ENCODE measurements at places on chromosomes 4 and X.

DNA sequence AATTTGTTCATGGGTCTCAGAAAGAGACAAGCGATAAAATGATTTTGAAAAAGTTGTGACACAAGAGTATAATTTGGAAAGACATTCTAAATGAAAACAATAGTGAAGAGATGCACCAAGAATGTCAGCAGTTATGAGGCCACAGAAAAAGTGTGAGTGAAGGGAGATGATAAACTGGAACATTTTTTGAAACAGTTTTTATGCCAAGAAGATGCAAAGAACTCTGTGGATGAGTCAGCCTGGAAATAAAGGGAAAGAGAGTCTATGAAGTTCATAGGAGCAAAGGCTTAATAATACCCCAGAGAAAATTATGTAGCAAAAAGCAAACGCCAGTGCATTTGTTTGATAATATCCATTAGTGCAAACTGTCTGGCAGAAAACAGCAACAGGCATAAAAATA lies 188.4 kb upstream of the TBC1D9 start:
- peaks cover 2% of the 10 kb centered on the region for H3K27me3 ChIP-seq
- no peaks in the 10 kb centered on the region for H3K36me3 ChIP-seq
- no peak for DNase-seq
- no peak overlapping the region for H3K4me3 ChIP-seq

DNA sequence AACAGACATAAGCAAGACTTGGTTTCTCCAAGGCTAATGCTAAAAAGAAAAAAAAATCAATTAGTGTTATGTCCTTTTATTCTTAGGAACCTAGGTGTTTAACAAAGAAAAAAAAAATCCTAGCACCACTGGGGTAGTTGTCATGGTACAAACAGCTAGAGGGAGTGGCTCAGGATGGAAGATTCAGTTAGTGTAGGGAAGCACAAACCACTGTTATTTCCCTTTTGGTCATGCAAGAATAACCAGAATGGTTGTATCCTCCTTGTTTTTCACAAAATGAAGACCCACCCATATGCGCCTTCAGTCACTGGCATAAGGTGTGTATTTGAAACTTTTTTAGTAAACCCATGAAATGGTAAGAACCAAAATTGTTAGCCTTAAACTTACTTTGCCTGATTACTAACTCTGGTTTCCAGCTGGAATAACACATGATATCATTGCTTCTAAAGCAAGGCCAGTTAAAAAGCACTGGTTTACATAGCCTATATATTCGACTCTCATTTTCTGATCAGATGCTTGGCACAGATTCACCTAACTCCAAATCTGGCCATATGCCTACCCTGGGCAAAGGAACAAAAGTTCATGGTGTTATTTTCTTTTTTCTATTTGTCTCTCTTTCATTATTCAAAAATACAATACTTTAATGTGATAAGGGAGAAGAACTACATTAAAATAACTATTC lies 132.6 kb downstream of the SCFD2 start:
- no peak overlapping the region for H3K27ac ChIP-seq
- no peak for DNase-seq
- H3K4me1 ChIP-seq, result peaks cover 4% of the 10 kb centered on the region
- H3K4me3 ChIP-seq, result no peak overlapping the region
- H3K36me3 ChIP-seq, result peaks cover 7% of the 10 kb centered on the region

DNA sequence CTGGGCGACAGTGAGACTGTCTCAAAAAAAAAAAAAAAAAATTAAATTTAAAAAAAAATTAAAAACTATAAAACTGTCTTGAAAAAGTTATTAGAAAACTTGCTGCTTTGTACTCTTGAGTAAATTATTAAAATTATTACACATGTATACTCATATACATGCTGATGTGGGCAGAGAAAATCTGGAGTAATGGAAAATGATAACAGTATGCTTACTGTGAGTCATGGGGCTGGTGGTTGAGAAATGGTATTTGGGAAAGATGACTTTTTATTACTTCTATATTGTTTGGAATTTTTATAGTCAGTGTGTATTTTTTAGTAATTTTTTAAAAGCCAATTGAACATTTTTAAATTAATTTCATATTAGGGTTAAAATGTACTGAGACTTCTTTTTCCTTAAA lies 7.5 kb downstream of the YY2 start:
- H3K4me1 ChIP-seq, result peaks cover 4% of the 10 kb centered on the region
- H3K4me3 ChIP-seq, result no peak overlapping the region
- no peak overlapping the region for H3K27ac ChIP-seq
- no peaks in the 10 kb centered on the region for H3K27me3 ChIP-seq

DNA sequence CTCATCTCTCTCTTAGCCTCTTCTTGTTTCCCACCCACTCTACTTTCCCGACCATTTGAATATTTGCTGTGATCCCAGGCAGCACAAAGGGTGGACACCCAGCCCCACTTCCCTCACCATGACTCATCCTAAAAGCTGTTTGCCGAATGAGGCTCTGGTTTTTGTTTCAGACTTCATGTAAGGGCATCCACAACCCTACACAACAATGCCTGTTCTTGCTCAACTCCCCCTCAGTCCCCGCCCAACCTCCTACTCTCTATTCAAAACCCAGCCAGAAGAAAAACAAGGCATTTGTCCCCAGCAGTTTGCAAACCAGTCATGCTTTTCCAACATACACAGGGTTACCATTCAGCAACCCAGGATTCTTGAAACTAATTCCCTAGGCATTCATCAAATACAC lies 516.5 kb upstream of the CNKSR2 start:
- H3K27ac ChIP-seq, result no peak overlapping the region
- H3K36me3 ChIP-seq, result no peaks in the 10 kb centered on the region
- no peaks in the 10 kb centered on the region for H3K4me1 ChIP-seq
- DNase-seq, result no peak
- no peaks in the 10 kb centered on the region for H3K27me3 ChIP-seq

DNA sequence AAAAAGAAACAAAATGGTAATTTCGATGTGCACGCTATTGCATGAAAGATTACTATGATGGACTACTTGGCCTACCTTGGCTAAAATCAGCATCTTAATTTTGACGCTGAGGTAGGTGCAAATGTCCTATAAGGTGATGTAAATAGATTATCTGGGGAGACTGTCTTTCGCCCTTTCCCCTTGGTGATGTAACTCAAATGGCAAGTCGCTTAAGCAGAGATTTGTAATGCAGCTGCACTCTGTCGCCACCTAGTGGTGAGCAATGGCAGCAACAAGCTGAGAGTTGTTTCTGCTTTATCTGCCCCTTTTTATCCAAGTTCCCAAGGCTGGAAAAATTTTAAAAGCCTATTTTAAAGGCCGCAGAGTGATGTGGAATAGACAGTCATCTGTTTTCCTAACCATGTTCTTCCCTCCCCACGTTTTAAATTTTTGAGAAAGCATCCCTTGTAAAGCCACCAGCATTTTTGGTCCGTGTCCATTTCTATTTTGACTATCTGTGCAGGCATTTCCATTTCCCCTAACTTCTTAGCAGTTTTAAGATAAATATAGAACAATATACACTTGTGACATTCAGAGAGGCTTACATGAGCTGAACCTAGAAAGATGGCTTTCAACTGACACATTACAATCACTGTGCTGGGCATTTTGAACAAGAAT lies 62.4 kb upstream of the PDLIM3 start:
- H3K36me3 ChIP-seq, result no peaks in the 10 kb centered on the region
- H3K27me3 ChIP-seq, result peaks cover 16% of the 10 kb centered on the region
- no peak overlapping the region for H3K27ac ChIP-seq
- peaks cover 3% of the 10 kb centered on the region for H3K4me1 ChIP-seq
- H3K4me3 ChIP-seq, result no peak overlapping the region

- no peak overlapping the region for H3K4me3 ChIP-seq
- H3K27ac ChIP-seq, result no peak overlapping the region
- peaks cover 14% of the 10 kb centered on the region for H3K27me3 ChIP-seq
- H3K36me3 ChIP-seq, result no peaks in the 10 kb centered on the region
- no peaks in the 10 kb centered on the region for H3K4me1 ChIP-seq
Observed at GRCh38 chr4:55727746-55728145, 91.6 kb upstream of the NMU start.

DNA sequence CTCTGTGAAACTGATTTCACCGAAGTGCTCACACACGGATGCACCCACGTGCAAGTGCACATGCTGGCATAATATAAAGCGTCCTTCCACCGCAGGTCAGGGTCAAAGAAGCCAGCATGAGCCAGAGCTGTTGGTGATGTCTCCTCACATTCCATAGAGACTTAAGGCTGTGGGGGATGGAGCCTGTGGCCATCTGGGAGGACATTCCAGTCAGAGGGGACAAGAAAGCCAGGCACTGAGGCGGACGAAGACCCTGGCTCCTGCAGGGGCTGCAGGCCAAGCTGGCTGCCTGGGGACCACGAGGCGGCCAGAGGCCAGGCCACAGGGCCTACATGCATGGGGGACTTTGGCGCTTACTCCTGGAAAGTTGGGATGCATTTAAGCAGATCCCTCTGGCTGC lies 7.7 kb downstream of the RNF212 start:
- H3K36me3 ChIP-seq, result no peaks in the 10 kb centered on the region
- H3K27ac ChIP-seq, result no peak overlapping the region
- H3K27me3 ChIP-seq, result peaks cover 5% of the 10 kb centered on the region
- no peak overlapping the region for H3K4me3 ChIP-seq
- H3K4me1 ChIP-seq, result no peaks in the 10 kb centered on the region
- DNase-seq, result no peak

Data from activated naive CD8-positive, alpha-beta T cell treated with anti-CD3 and anti-CD28 coated beads, Interleukin-2, amount 10 ng/mL, durations not matched to agents 7 days and 5 days (primary cell).